CD4-positive, alpha-beta T cell treated with Interleukin-21 for 1 hour (primary cell): ENCODE measurements at places on chromosomes 4 and X.

DNA sequence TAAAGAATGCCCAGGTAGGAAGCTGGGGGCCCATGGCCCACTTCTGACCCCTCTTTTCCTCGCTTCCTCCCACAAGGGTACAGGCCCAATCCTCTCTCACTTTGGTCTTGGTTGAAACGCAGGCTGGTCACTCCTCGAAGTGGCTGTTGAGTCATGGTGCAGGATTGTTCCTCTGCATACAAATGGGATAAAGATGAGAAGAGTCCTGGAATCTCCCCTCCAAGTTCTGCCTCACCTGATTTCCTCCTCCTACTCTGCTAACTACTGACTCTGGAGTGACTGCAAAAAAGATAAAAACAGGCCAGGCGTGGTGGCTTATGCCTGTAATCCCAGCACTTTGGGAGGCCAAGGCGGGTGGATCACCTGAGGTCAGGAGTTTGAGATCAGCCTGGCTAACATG, 1.7 kb downstream of the WDR45 start:
- no peak for DNase-seq

DNA sequence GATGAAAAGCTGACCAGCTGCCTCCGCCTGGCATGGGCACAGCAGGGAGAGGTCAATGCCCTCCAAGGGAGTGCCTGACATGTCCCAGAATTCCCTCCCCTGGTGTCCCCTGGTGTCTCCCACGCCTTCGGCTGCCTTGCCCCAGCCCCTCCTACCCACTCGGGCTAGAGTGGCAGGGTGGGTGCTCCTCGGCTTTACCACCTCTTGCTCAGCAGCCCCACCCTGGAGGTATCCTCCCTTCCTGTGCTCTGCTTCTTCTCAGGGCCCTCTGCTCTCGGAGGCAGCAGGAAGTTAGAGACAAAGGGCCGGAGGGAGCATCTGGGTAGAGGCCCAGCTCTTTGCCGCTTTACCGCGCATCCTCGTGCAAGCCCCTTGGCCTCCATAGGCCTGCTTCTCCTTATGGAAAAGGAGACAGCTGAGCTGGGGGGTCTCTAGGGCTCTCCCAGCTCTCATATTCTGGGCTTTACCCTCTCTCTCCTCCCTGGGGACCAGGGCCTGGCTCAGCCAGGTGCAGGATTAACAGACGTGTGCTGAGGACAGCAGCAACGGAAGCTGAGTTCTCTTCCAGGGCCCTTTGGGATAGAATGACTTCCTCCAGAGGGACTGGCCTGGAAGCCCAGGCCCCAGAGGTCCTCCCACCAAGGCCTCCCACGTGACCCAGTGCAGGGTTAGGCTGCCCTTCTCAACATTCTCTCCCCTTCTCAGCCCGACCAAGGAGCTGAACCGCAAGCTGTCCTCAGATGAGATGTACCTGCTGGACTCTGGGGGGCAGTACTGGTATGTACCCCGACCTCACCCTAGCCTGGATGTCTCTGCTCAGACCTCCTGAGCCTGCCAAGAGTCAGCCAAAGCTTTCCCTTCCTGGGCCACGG, 17.2 kb downstream of the XPNPEP2 start:
- DNase-seq = peak; percentile 44

DNA sequence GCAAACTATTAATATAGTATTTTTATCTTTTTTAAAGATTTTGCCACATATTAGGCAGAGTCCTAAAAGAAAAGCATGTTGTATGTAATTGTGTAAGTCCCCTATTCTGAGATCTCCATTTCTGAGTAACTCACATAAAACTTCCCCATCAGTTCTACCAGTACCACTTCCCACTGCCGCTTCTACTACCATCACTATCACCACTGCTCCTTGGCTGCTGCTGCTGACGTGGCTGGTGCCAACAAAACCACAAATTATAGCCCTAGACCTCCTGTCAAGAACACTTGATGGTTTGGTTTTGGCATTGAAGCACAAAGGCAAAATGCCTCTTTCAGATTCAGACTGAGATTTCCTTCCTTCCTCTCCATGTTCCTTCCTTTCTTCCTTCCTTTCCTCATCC, 106.4 kb downstream of the MMRN1 start:
- no peak for DNase-seq

GRCh38 chrX:85627363-85627762, 247.9 kb upstream of the POF1B start:
- no peak for DNase-seq

GRCh38 chr4:47312170-47312569, 151.3 kb downstream of the COMMD8 start:
- DNase-seq = no peak

- DNase-seq = no peak
Observed at GRCh38 chrX:64151911-64152310, 53.6 kb downstream of the AMER1 start.

GRCh38 chr4:146029147-146029546, 90.5 kb upstream of the ZNF827 start:
- DNase-seq = no peak

DNA sequence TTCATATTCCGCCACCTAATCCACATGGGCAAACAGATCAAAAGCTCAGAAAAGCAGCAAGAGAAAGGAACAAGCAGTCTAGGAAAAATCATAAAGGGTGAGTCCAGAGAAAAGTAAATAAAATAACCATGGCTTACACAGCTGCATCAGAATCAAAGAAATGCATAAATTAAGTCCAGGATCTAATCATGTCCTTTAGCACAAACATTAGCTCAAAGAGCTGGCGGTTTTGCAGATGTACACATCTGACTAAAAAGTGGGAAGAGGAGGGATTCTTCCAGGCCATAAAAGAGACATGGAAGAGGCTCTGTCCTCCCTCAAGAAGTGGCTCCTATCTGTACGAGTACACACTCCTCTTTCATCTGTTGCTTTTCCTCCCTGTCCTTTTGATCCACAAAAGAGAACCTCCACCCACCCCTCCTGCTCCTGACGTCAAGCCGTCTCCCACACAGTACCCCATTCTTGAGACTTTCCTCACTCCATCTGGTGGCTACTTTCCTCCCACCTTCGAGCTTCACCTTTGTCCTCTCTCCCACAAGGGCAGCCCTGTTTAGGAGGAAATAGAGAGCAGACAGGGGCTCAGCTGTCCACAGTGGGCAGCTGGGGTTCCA, 92.5 kb downstream of the RASL11B start:
- DNase-seq = no peak

DNA sequence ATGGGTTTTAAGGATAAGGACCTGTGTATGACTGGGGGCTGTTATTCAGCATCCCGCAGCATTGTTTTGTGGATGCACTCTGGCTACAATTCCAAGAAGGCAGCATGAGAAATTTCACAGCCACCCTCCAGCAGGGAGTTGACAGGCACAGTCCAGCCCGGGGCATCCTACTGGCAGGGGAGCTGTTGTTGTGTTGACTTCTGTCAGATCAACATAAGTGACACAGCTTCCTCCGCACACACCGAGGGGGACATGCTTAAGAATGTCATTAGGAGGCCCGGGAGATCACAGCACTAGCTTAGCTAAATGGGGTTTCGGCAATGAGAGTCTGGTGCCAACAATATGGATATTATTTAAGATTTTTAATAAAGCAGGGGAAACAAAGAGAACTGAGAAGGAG, 326.5 kb downstream of the ASMT start:
- DNase-seq = no peak

DNA sequence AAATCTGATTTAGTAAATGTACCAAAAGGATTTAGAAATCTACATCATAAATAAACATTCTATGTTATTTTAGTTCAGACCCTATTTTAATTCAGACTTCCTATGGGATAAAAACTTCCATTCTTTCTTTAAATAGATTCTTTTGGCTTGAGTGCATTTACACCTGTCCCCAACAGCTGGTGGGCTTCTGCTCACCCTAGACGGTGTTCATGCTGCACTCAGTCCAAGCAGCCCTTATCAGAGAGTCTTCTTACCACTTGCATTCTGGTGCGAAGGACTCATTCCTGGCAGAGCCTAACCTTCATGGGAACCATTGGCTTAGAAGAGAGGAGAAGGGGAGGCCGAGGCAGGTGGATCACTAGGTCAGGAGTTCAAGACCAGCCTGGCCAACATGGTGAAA, 57.3 kb downstream of the NPNT start:
- DNase-seq = no peak

DNA sequence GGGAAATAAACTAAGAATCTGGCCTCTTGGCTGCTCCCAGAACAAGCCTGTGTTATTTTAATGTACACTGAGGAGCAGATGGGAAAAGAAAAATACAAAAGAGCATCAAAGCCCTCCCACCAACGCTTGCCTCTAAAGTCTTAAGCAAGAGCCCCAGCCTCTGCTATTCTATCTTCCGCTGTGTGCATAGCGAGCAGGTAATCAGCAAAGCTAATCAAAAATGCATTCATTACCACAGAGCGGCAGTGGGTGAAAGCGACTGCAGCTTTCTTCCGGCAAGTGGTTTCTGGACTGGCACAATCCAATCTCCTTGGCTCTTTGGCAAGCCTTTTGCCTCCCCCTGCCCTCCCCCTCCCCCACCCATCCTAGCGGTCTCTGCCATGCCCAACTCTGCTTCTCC, 13.5 kb upstream of the GRIA3 start:
- DNase-seq = no peak
